ACHN (cell line): ENCODE measurements at places on chromosomes 2 and 18.

- no peak for DNase-seq
These were observed 68.8 kb downstream of the LDLRAD4 start for GRCh38 chr18:13287372-13287771.

DNA sequence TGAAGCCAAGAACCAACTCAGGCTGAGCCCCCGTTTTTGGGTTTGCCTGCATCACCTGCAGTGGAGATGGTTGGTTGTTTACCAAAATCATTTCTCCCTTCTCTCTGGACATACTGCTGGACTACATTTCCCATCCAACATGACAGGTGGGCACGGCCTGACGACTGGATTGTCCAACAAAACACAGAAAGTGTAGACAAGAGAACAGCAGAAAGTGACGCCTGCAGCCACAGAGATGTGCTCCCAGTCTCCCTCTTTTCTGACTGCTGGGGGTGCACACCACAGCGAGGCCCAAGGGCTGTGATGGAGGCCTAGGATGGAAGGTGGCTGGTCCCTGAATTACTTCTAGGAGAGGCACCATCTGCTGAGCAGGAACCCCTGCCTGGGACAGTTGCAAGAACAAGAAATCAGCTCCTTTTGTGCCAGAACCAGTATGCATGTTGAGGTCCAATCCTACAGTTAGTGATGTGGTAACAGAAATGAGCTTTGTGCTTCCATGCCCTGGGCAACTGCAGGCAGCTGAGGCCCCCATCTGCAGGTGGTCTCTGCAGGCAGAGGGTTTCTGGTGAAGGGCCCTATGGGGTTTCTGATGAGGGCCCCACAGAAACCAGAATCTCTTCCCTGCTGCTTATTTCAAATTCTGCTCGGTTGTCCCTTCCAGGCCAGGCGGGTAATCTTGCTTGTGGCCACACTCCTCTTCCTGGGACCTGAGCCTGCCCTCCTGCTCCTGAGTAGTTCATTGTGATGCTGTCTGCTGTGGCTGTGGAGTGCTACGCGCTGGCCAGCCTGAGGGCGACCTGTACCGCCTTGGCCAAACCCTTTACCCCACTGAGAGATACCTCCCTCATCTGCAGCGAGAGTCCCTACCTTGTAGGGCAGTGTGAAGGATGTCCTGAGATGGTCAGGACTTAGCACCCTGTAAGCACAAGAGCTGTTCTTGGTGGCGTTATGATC, 168.3 kb downstream of the ASB1 start:
- DNase-seq, result no peak

DNA sequence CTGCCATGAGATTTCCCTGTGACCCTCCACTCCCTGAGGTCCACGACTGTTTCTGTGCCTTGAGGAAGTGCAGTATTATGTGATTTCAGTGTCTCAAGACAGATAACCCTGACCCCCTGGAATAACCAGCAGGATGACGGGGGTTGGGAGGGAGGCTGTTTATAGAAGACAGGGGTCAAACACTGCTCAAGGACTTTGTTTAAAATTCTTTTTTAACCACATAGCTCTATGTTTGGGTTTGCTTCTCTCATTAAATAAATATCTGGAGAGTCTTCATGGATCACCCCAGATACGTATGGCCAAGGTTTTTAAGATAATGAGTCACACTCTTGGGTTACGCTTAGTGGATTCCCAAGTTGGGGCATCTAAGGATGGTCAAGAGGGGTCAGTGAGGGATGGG, 523.8 kb upstream of the TNP1 start:
- no peak for DNase-seq

DNA sequence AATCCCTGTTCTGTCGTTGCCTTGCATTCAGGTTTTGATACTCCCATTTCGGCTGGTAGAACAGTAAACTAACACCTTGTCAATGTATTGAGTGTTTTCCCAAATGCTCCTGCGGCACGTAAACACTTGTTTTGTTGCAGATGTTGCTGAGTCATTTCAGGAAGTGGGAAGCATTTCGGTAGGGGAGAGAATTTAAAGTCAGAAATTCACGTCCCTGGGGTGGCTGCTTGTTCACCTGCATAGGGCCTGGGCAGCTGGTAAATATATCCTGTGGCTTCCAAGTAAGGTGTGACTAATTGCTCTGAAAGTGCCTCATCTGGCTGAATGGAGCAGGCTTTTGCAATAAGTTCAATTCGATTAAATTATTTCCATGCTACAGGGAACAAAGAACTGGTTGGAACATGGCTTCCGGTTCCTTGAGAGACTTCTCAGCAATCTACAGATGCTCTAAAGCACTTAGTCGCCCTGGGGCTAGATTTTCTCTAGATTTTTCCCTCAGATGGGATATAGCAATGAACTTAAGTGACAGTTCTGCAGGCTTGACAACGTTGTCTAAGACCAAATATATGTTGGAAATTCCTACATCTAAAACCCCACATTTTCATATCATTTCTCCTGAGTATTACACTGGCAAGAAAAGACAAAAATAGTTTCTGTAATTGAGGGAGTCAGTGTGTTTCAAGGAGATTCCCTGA, 5.2 kb downstream of the GALR1 start:
- DNase-seq, result no peak

DNA sequence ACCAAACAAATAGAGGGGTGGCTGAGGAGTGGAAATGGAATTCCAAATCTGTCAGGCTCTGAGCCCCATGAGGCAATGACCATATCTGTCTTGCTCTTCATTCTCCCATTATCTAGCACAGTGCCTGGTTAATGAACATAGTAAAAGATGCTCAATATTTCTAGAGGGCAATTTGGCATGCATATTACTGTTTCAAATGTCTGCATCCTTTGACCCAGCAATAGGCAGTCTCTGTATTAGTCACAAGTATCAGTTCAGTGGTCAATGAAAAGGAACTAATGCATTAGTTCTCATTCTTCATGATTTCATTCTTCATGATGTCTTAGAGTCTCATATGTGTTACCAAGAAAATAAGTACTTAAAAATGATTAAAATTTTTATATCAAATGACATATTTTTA, 28.4 kb upstream of the MALL start:
- DNase-seq, result no peak

DNA sequence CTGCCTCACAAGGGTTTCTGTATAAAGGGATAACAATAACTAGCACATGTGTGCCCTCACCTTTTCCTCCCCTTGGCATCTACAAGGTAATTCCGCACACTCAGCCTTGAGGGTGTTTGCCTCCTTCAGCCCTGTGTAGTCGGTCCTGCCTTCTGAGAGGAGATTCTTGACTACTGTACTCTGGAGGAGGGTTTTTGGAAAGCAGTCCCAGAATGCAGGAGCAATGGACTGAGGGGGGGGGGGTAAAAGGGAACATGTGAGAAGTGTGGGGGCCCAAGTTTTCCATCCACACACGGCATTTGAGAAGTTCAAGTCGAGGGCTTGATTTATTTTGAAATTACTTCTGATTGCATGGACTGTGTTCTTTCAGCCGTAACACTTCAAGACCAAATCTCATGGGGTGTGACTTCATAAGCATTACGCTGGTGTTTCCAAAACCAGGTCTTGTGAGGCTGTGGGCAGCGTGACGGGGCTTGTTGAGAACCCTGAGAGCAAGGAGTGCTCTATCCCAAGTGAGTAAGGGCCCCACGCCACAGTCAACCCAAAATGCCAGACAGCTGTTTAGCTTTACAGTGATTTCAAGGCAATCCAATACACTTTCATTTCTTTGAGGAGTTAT, 198.7 kb upstream of the MEIS1 start:
- DNase-seq, result no peak

GRCh38 chr18:50374220-50374752, 560 bp upstream of the SKA1 start:
- no peak for DNase-seq

GRCh38 chr18:43160509-43160908, 45.0 kb upstream of the RIT2 start:
- no peak for DNase-seq

DNA sequence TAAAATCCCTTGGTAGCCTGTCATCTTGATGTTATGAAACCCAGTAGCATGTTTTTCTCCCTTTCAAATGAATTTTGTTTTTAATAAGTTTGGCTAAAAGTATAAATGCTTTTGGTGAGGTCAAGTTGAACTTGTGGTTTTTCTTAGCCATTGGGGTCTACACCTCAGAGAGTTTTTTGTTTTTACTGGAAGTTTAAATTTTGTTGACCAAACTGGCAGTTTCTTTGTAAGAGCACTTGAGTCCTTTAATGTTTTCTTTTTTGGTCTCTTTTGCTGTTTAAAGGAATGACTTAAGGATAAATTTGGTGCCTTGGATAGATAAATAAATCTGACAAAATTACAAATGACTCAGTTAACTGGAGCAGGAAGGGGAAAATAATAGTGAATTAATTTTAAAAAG, 577.3 kb downstream of the SATB2 start:
- no peak for DNase-seq

- no peak for DNase-seq
These were observed 40.5 kb downstream of the MYO5B start for GRCh38 chr18:50154420-50154819.

DNA sequence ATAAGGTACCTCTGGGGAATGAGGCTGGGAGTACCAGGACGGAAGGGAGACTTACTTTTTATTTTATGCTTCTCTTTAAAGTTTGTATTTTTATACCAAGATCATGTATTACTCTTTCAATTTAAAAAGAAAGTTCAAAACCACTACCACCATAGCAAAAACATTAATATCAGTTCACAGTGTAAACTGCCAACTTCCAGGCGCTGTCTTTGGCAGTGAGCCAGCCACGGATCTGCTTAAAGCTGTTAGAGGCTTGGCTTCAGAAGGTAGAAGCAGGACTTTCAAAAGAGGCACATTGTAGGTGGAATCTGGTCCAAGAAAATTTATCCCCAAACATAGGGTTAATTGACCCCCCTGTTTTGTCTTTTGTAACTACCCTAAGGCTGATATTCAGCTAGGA, 74.8 kb downstream of the B3GNT2 start:
- DNase-seq, result no peak
